ENCODE measurements at places on chromosomes 5 and 9. TPM values are rescaled to one million over a fixed set of nuclear protein-coding genes. Genes with fewer than 3 reads are reported as not detected.

DNA sequence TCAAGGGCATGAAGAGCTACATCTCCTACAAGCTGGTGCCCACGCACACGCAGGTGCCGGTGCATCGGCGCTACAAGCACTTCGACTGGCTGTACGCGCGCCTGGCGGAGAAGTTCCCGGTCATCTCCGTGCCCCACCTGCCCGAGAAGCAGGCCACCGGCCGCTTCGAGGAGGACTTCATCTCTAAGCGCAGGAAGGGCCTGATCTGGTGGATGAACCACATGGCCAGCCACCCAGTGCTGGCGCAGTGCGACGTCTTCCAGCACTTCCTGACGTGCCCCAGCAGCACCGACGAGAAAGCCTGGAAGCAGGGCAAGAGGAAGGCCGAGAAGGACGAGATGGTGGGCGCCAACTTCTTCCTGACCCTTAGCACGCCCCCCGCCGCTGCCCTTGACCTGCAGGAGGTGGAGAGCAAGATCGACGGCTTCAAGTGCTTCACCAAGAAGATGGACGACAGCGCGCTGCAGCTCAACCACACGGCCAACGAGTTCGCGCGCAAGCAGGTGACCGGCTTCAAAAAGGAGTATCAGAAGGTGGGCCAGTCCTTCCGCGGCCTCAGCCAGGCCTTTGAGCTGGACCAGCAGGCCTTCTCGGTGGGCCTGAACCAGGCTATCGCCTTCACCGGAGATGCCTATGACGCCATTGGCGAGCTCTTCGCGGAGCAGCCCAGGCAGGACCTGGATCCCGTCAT, 1.4 kb downstream of the SNX18 start:
- DNase-seq, result no peak

DNA sequence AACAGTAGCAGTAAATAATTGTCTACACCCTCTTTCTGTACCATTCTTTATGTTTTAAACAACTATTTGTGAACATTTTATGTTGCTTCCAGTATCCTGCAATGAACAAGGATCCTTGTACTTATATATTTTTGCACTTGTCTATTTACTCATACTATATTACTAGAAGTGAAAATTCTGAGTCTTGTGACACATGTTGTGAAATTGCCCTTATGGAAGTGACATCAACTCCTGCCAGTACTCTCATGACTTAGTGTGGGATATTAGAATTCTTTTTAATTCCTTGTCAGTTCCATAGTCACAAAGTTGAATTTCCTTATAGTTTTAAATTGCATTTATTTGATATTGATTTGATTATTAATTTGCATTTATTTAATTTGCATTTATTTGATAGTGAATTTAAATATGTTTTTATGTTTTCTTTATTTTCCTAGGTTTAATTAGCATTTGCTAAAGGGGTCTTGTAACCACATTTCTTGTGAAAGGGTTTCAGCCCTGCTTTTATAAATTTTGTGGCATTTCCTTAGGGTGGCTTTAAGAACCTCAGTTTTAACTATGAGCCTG, 27.7 kb downstream of the PARP8 start:
- no peak for DNase-seq

DNA sequence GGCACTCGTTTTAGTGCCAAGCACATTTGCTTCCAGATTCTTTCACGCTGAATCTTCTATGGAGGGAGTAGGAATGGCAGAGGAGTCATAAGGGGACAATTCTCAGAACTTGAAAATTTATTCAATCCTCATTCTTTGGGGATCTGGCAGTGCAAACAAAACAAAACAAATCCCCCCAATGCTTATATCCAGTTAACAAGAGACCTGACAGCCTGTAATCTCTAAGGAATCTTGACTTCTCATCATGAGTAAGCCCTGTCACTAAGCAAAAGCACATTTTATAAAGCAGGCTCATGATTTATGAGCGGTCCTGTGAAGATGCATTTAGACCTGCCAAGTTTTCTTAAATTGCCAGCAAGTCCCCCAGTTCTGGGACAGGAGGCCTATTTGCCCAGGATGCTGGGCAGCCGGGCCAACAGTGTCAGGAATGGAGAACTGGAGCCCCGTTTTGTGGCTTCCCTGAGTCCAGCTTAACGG, 513.9 kb downstream of the CTNND2 start:
- no peak for DNase-seq

GRCh38 chr9:35424356-35425352, 65.3 kb upstream of the RUSC2 start:
- no peak for DNase-seq

GRCh38 chr5:116299746-116300640, 215.2 kb downstream of the COMMD10 start:
- DNase-seq, result no peak

Gene CYLC2
- total RNA-seq, result not detected

DNA sequence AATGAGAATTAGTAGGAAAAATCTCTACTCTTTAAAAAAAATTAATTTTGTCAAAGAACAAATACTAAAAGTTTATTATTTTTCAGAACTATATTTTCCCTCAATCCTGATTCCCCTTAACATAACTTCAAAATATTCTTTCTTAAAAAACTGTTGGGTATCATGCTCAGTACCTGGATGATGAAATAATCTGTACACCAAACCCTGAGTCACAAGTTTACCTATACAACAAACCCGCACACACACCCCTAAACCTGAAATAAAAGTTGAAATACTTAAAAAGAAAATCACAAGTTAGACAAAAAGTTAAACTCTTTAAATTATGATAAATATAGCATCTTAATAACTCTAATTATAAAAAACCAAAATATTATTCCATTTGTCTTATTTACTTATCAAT, 812.3 kb downstream of the MAT2B start:
- DNase-seq, result no peak

Gene ADGRV1
- 3.5 TPM for total RNA-seq

Gene SELENOP
- total RNA-seq, result 17.3 TPM

- DNase-seq, result no peak
Observed at GRCh38 chr5:74401281-74401945, 239.1 kb downstream of the ENC1 start.

Gene ADCY2
- total RNA-seq, result 0.25 TPM

Gene NRARP
- 8.4 TPM for total RNA-seq

- no peak for DNase-seq
Observed at GRCh38 chr5:151580858-151581257, 10.3 kb downstream of the FAT2 start.

Gene PCDHGA8
- total RNA-seq, result 1.0 TPM

DNA sequence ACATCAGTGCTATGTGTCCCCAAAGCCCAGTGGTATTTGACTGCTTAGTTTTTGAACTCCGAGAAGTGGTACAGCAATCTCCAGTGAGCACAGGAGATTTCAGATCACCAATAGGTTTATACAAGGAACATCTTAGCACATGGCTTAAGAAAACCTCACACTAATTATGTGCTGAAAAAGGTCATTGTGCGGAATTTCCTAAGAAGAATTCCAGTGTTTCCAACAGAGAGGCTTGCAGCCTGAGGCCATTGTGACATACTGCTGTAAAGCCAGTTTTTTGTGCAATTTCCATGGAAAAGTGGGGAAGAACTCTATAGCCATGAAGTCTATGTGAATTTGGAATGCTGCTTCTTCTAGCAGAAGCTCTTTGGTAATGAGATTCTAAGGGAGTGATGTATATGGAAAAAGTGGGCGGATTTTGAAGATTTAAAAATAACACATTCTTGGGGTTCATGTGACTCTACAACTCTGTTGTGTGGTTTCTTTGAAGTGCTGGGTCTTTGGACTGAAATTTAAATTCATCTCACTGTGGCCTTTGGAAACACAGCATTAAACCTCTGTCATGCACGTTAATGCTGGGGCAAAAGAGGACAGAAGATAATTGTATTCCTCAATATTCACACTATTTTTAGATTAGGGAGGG, 110.5 kb upstream of the CD180 start:
- DNase-seq, result no peak

- no peak for DNase-seq
Observed at GRCh38 chr9:127397646-127398274, 791 bp downstream of the SLC2A8 start.

GRCh38 chr9:4510546-4511322, 20.5 kb downstream of the SLC1A1 start:
- no peak for DNase-seq

DNA sequence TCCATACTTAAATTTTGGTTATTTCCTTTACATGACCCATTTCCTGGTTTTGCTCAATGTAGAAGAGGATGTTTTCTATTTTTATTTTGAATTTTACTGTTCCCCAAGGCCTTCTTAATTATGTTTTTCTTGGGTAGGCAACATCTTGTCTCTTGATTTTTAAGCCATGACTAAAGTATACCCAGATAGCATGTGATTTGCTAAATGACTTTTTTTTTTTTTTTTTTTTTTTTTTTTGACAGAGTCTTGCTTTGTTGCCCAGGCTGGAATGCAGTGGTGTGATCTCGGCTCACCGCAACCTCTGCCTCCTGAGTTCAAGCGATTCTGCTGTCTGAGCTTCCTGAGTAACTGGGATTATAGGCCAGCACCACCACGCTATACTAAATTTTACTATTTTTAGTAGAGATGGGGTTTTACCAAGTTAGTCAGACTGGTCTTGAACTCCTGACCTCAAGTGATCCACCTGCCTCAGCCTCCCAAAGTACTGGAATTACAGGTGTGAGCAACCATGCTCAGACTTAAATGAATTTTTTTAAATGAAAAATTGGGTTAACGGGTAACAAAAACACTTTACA, 198.6 kb upstream of the DAB2 start:
- DNase-seq, result no peak

- DNase-seq, result no peak
Observed at GRCh38 chr5:139774980-139775661, 20.5 kb upstream of the PSD2 start.

GRCh38 chr5:18105449-18105848, 471.2 kb downstream of the TAF11L14 start:
- DNase-seq, result no peak

DNA sequence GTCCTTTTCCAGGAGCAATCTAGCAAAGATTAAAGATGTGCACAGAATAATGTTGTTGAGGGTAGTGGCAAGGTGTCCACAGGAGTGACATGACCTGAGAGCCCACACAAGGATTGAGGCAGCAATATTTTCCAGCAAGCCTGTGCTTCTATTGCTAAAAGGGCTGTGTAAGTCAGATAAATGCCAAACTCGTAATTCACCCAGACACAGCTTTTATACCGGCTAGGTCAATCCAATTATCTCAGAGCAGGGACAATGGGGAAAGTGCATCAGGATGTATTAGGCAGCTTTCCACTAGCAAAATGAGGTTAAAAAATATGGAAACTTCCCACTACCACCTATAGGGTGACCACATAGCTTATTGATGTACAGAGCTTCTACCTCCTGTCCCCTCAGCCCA, 34.8 kb upstream of the RAB3C start:
- DNase-seq, result no peak

GRCh38 chr9:107982001-107982400, 492.4 kb upstream of the KLF4 start:
- DNase-seq, result no peak

GRCh38 chr9:120965344-120966012, 38.9 kb upstream of the TRAF1 start:
- DNase-seq, result no peak

- DNase-seq, result no peak
Observed at GRCh38 chr5:154449786-154450185, 4.0 kb downstream of the SAP30L start.

GRCh38 chr5:124110942-124111341, 599.0 kb downstream of the CSNK1G3 start:
- no peak for DNase-seq

- no peak for DNase-seq
Observed at GRCh38 chr5:444226-444625, 1.2 kb downstream of the EXOC3 start.

- no peak for DNase-seq
Observed at GRCh38 chr9:35609820-35610163, 4.7 kb downstream of the TESK1 start.

DNA sequence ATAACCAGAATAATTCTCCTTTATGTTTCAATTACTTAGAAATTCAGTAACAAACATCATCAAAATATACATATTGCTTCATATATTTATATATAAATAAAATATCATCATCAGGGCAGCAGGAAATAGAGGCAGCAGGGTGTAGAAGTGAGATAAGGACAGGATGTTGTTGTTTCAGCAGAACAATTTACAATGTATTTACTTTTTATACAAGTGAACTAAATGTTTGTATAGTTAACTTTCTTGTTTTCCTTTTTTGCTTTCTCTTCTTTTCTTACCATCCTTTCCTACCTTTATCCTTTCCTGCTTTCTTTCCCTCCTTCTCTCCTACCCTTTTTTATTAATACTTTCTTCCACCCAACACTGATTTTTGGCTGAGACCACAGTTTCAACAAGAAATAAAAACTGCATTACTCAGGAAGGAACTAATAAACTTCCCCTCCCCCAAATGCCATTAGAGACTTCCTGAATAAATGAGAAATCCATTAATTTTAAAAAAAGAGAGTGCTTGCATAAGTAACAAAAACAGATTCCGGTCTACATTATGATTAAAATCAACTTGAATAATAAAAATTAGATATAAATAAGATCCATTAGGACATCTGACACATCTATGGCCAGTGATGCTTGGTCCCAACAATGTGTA, 159.8 kb upstream of the ACOT12 start:
- DNase-seq, result no peak

All from kidney epithelial cell (primary cell).